ENCODE measurements at places on chromosomes 5 and 9.
A peak's percentile ranks its signal among the peaks of the same experiment; 100 is the strongest.

DNA sequence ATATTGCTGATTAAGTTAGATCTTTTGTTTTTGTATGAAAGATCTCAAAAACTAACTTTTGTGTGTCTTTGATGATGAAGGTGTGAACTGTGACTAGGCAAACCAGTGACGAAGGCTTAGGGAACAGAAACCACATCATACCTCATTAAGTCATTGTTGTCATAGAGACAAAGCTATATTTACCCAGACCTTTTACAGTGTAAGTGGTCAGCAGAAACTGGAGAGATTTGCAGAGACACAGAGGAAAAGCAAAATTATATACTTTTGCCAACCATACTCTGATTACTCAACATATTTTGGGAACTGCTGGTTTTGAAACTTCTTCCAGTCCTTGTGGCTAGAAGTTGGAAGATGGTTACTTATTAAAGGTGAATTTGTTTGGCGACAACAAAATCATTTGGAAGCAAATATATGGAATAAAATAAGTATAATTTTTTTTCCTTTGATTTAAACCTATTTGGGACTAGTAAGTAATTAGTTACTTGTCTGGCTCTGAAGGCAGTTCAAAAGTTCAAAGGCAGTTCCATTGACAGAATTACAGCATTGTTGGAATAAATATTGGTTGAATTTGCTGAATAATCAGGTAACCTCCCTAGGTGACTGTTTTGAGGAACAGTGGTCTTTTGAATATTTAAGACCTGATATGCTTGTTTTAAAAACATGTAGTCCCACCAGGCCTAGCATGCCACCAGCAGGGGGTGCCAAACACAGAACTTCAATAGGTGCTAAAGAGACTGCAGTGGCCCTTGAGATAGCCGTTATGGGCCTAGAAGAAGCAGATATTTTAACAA lies 103.8 kb downstream of the RPS23 start:
- DNase-seq: peak; percentile 44

GRCh38 chr9:3922846-3923245 lies 377.0 kb downstream of the GLIS3 start:
- DNase-seq: no peak

GRCh38 chr9:123265833-123266232 lies 2.6 kb downstream of the STRBP start:
- no peak for DNase-seq

GRCh38 chr9:124623966-124624734 lies 117.0 kb upstream of the NR5A1 start:
- DNase-seq: no peak

GRCh38 chr5:54718656-54719055 lies 201.1 kb downstream of the SNX18 start:
- DNase-seq: no peak

- no peak for DNase-seq
Measured at GRCh38 chr5:175478008-175478383, 364 bp upstream of the SFXN1 start.

GRCh38 chr5:177403792-177404640 lies 3.6 kb upstream of the PFN3 start:
- DNase-seq: peak; percentile 75

GRCh38 chr5:66362687-66363086 lies 218.6 kb downstream of the SREK1 start:
- no peak for DNase-seq

DNA sequence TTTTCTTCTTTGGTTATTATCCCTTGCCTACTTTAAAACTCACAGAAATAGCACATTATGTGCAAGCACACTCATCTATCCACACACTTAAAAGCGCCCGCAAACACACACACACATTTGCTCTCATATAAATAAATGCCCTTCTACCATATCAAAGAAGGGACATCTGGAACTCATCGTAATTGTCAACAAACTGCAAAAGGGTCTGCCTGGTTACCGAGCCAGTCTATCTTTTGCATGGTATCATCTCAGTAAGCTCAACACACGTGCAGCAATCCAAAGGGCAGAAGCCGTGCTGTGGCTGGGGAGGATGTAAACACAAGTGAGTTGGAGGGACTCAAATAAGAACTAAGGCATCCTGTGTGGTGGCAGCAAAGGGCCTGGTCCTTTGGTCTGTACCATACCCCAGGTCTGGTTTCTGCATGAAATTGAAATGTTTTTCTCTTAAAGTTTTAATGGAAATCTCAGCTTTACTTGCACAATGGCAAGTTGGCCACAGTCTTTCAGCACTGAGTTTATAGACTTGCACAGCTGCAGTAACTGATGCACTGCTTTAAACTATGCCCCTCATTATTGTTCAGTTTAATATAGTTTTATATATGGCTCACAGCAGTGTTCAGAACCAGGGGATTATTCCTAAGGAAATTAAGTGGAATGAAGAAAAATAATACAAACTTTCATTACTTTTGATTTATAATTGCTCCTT lies 331.0 kb downstream of the ADAMTS6 start:
- DNase-seq: no peak

DNA sequence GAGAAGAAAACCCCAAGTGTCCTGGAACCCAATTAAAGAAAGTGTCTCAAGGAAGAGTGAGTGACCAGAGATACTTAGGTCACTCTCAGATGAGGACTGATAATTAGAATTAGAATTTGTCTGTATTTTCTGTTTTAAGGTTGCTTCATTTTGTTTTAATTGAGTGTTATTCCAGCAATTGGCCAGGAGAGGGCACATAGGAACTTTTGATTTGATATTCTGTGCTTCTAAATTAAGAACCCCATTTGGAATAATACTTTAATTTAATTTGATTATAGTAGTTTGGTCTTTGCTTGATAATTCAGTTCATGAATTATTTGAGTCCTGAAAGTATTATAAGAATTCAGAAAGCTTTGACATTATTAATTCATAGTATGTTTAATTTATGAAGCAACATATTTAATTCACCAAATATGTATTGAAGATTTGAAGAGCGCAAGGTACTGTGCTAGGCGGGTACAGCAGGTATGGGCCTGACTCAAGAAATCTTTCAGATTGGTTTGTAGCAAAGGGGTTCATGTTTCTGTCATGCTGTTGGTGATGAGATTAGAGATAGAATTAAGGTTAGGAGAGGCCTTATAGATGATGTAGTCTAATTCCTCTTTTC lies 4.9 kb downstream of the MRPL22 start:
- no peak for DNase-seq

GRCh38 chr5:31463351-31463750 lies 68.5 kb downstream of the DROSHA start:
- no peak for DNase-seq

DNA sequence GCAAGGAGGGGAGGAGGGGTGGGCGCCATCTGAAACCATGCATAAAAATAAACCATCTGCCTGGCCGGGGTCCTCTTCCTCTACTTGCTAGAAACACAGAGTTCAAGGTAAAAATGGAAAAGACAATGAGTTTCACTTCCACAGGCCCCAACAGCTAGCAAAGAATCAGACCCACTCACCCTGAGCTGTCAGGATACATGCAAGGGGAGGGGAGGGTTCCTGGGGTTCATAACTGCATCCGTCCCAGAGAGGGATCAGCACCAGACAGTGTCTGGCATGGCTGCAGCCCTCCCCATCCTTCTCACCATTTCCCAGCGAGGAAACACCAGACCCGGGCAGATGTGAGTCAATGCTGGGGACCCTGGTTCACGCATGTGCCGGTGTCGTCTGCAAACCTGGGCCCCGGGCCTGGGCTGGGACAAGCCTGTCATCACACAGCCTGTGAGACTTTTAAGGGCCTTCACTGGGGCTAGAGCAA lies 55.4 kb downstream of the SEMA4D start:
- no peak for DNase-seq

- DNase-seq: no peak
Measured at GRCh38 chr5:88824892-88825583, 57.9 kb downstream of the MEF2C start.

DNA sequence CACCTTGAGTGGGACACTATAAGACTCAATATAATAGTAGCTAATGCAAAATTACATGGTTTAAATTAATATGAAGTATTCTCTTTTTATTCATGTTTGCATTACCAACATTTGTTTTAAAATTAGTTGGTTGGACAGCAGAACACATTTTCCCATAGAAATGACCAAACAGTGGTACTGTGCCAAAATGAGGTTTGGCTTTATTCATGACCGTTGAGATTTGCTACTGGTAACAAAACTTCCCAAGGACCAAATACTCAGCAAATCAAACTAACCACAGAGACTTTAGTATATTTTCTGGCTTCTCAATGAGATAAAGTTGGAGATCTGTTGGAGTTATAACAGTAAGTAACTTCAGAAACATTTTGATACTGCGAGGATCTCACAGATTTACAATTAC lies 637.8 kb upstream of the MEF2C start:
- no peak for DNase-seq

- DNase-seq: no peak
Measured at GRCh38 chr5:171317230-171317629, 8.2 kb downstream of the TLX3 start.

DNA sequence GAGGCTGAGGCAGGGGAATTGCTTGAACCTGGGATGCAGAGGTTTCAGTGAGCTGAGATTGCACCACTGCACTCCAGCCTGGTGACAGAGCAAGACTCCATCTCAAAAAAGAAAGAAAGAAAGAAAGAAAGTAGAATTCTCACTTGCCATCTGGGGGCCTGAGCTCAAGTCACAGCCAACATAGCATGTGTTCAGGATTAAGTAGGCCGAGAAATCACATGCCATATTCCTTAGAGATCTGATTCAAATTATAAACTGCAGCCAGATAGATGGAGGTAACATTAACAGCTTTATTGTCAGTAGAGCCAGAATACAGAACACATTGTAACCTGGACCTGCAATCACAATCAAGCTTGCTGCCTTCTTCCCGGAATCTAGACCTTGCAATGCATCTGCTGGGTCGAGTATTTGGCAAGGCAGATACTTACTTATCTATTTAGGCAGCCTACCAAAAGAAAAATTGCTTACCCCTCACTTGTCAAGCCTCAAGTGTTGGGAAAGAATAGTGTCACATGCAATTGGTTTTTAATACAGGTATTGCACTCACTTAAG lies 173.7 kb downstream of the CPLANE1 start:
- no peak for DNase-seq

DNA sequence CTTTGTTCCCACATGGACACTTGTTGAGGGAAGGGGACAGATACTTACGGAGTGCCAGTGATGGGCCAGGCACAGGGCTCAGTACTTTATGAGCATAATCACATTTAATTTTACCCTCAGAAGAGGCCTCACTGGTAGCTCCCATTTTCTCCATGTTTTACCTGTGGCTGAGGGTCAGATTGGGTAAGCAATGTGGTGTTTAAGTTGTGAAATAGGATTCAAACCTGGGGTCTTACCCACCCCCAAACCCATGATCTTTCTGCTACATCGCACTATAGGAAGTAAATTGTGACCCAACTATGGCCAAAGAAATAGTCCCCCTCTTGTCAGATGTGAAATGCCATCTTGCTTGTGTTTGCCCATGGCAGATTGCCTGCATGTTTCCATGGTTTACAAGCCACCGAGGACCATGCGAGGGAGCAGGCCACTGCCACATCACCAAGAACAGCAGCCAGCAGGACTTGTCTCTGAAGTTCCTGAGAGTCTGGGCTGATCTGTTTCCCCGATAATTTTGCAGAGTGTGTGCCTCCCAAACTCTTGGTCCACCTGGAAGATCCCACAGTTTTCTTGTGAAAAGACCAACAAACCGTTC lies 95.4 kb downstream of the MACROH2A1 start:
- DNase-seq: no peak

DNA sequence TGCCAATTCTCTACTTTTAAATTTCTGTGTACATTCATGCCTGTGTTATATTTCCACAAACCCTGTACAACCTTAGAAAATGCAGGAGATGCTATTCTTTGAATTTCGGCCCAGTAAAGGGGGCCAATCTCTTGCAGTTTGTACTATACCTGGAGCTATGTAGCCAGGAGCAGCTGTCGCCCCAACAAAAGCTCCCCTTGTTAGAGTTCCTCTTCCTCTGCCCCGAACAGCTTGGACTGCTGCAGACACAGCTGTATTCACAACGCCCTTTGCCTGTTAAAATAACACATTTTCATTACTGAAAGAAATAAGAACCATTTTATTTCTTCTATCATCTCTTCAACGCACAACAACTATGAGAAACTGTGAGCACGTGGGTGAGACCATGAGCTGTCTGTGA lies 99.2 kb downstream of the GPR21 start:
- no peak for DNase-seq

- no peak for DNase-seq
Measured at GRCh38 chr9:130197888-130198287, 25.7 kb downstream of the NCS1 start.

DNA sequence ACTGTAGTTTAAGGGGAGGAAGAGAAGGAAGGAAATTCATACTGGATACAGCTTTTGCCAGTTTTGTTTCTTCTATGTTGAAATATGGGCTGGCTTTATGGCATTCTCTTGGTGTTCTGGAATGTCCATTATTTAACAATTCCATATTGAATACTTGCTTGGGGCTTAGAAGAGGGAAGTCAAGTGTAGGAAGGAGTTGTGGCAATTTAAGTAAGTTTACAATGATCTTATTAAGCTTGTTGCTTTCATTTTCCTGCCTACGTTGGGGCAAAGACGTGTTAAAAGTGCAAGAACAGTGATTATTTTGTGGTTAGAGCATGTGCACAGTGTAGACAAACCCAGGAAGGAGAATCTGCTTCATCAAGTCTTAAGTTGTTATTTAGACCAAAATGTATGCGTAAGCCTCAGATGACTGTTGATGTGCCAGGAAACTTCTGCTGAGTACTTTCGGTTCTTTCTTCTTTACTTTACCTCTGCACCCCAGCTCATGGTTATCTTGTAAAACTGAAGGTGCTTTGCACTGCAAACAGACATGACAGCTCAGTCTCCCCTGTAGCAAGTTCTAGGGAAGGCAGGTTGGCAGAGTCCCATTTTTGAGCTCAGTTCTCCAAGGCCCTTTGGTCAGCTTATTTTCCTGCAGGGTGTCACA lies 75.8 kb downstream of the F2RL2 start:
- no peak for DNase-seq

DNA sequence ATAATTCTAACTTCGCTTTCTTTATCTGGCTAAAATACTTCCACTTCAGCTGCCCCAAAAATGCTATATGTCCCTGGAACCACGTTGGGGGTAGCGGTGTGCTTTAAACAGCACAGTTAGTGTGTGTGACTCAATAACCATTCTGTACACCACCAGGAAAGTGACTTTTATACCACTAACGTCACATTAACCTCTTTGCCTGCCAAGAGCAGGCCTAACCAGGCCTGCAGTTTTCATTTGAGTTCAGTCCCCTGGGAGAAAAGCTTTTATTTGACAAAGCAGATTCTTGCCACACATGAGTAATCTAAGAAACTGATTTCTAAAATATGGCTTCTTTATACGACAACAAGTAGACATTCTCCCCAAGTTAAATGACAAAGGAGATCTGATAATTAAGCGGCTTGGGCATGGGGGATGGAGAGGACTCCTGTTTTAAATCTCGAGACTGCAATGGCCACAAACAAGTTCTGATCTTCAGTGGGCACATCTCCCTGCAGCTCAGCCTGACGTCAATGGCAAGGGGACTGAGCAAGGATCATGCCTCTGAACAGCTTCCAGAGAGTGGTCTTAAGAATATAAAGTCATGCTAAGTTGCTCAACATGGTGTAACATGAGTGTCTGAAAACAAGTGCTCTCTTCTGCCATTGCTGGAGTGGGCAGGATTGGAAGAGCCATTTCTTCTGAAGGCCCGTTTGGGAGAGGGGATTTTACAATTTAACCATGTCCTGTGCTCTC lies 91.8 kb downstream of the GLIS3 start:
- DNase-seq: no peak

GRCh38 chr5:99928490-99928889 lies 606.7 kb upstream of the FAM174A start:
- no peak for DNase-seq

Measured in stimulated activated CD8-positive, alpha-beta memory T cell treated with anti-CD3 and anti-CD28 coated beads, Interleukin-4, amount 100 ng/mL, for 24 hours (primary cell).